ENCODE measurements at places on chromosomes 6 and 20.

- no peak for DNase-seq
Observed at GRCh38 chr6:164109770-164110140, 695.2 kb downstream of the QKI start.

- no peak for DNase-seq
Observed at GRCh38 chr6:134657751-134658527, 292.0 kb downstream of the ALDH8A1 start.

GRCh38 chr20:44471481-44471882 lies 4.2 kb upstream of the TTPAL start:
- no peak for DNase-seq

DNA sequence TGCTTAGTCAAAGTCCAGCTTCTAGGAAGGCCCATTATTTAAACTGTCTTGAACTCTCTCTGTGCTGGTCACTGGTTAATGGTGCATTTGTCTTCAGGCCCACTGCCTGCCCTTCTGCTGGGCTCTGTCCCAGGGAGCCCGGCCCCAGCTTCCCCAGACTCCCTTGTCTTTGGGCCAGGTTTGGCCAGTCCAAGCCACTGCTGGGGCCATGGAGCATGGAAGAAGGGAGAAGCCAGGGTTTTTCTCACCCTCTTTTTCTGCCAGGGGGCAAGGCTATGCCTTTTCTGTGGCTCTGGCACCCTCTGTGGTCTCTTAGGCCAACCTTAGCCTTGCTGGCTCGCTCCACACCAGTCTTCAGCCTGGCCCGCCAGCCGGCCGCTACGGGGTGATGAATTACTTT lies 390.0 kb upstream of the SULF2 start:
- no peak for DNase-seq

DNA sequence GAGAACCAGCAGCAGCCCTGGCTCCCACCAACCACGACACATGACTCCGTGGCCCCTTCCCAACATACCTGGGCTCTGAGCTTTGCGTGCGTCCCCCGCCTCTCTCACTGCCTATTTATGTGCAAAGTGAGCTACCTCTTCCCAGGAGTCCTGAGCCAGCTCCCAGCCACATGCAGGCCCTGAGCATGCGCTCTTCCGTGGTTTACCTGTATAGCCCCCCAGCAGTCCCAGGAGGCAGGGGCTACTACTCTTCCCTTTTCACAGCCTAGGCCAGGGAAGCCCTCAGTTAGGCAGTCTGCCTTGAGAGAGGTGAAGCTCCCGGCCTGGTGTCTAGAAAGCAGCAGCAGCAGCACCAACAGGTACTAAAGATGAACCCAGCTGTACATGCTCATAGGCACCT lies 114.8 kb upstream of the CDYL start:
- no peak for DNase-seq

GRCh38 chr20:19775353-19776253 lies 17.5 kb downstream of the RIN2 start:
- no peak for DNase-seq

DNA sequence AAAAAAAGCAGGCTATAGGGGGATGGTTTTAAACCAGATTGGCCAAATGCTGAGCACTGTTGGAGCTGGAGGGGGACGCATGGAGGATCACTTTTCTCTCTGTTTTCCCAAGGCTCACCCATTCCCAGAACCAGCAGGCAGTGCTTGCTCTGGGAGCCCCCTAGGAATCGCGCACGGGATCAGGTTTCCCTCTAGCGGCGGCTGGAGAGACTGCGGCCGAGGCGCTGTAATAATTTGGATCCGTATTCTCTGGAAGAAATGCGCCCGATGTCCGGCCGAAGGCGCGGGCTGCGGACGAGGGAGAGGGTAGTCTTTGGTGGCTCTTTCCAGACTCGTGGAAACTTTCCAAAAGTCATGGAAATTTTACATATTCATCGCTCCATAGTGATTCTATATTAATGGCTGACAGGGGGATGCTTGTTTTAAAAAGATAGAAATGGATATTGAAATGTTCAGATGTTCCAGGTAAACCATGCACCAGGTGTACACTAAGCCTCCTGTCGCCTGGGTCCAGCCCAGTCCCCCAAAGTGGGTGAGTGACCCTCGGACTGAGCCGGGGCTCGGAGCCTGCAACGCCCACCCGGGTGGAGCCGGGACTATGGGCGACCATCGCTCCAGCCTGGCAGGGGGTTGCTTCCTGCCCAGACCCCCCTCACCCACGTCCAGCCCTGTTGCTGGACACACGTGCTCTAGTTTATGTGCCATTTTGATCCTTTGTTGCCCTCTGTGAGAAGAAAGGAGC lies 78.7 kb upstream of the PHACTR3 start:
- DNase-seq: peak; percentile 72

DNA sequence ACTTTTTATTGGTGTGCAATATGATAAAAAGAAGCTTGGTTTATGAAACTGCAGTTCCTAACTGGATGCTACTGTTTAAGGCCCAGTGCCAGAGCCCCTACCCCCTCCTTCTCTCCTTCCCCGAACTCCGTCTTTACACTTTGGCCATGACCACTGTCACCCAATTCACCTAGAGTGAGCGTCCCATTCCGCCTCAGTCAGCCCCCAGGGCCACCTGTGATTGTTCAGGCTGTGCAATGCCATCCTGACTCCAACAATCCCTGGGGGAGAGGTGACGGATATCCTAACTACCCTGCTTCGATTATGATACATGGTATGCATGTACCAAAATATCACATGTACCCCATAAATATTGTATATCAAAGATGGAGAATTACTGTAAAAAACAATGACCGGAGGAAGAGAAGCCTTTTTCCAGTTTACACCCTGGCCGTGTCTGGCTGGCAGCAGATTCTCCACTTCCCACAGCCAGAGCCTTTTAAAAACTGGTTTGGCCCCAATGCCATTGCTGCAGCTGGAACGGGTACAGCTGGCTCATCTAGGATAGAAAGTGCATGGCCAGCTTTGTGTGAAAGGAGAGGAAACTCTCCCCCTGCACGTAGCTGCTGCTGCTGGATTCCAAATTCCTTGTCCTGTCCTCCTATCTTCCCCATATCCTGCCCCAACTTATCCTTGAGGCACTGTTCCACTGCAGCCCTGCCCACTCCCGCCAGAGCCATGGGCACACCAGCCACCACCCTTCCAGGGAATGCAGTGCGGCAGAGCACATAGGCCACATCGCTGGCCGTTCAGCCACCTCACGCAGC lies 99.7 kb downstream of the JPH2 start:
- DNase-seq: no peak

- DNase-seq: peak; percentile 70
Observed at GRCh38 chr20:25057234-25058050, 497 bp downstream of the ACSS1 start.

- no peak for DNase-seq
Observed at GRCh38 chr6:151178373-151178772, 61.4 kb upstream of the AKAP12 start.

GRCh38 chr6:53811746-53812145 lies 16.9 kb downstream of the LRRC1 start:
- no peak for DNase-seq

GRCh38 chr6:132100388-132100990 lies 149.3 kb upstream of the CCN2 start:
- DNase-seq: no peak

DNA sequence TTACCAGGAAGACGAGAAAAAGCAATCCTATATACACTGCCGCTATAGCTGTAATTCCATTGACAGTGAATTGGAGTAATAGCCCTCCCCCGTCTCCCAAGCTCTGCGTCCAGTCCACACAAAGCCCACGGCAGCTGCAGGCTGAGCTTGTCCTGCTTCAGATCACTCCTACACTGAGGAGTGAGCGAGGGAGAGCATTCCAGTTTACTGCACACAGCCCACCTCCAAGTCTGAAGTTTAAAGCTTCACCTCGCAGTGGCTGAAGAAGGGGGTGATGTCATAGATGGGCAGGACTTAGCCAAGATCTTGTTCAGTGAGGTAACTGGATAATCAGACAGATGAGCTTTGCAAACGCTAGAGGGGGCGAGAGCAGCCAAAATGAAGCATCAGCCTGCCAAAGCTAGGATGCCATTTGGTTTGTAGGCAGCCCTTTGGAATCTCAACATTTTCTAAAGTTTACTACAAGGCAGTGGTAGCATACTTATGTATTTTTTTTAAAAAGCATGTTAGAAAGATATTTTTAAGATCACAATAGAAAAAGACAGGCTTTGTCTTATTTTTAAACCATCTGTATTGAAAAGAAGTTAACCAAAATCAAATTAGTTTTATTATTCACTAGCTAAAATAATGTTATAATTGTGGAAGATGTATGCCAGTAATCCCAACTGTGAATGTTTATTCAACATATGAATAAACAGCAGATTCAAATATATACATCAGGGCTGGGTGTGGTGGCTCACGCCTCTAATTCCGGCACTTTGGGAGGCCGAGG lies at the start of gene FLRT3:
Gene FLRT3, minus strand, starts transcription at position 213 of the 772 bp plus-strand sequence. CDS start 10,106 bp downstream, outside the sequence.
- DNase-seq: peak; percentile 92

DNA sequence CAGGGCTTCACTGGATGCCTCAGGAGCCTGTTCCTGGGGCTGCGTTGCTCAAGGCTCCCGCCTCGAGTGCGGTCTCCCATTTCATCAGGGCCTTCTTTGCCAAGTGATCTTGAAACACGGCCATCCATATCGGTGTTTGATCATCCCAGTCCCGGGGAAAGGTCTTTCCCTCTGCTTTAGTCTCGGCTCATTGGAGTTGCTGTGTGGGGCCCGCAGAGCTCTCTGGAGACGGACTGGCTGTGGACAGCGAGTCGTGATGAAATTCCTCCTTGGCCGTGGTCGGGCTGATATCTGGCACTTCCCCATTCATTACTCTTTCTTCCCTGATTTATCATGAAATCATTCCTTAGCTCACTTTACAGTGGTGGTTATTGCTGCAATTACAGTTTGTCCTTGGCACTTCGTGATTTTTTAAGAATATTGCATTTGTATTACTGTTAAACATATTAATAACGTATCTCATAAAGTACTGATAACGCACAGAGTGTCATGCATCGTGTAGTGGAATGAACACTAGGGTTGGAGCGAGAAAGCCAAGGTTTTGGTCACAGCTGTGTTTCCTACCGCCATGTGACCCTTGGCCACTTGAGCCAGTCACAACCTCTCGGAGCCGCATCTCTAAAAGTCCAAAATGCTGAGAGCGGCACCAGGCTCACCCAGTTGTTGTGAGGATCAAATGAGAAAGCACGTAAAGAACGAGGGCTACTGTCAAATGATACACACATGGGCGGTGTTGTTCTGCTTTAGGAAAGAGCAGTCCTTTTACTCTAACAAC lies 71.8 kb downstream of the MTHFD1L start:
- peak; percentile 57 for DNase-seq

- DNase-seq: no peak
Observed at GRCh38 chr6:12921467-12921866, 204.9 kb downstream of the PHACTR1 start.

DNA sequence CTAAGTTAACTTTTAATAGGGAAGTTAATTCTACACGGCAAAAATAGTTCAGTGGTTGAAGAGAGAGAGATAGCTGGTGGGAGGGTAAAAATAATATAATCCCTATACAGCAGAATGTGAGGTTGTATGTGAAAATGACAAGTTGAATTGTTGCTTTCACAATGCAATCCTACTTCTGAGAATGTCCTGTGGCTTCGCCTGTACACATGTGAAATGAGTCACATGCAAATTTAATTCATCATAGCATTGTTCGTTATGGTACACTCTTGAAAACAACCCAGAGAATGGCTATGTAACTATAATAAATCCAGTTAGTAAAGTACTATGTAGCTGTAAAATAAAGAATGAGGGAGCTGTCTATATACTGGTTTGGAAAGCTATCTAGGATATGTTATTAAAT lies 46.0 kb upstream of the HINT3 start:
- DNase-seq: no peak

DNA sequence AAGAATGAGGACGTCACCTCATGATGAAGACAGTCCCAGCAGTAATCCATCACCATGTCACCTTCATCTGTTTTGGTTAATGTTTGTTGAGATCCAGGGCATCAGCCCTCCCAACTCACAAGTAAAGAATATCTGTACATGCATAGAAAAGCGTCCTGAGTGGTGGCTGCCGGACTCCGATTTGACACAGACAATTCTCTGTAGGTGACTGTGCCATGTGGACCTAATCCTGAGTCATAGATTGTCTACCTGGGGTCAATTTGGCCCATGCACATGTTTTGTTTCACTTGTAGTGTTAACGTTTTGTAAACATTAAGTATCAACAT lies 168.4 kb upstream of the UST start:
- no peak for DNase-seq

- DNase-seq: no peak
Observed at GRCh38 chr6:118101220-118101619, 194.2 kb downstream of the SLC35F1 start.

- no peak for DNase-seq
Observed at GRCh38 chr6:95230071-95230740, 347.1 kb upstream of the MANEA start.

DNA sequence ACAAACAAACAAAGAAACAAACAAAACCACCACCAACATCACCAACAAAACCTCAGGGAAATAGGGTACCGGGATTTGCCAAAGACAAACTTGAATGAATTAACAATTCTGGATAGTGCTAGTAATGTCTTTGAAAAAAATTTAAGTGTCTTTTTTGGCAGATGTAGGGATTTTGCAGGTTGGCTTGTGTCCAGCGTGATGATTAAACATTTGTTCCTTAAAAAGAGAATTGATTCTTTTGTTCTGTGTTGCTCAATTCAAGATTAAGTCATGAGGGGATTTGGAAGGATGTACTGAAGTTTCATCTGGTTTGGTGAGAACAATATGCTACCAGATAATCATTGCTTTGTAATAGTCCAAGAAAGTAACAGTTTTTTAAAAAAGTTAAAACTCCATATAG lies 125.1 kb upstream of the HS3ST5 start:
- no peak for DNase-seq

DNA sequence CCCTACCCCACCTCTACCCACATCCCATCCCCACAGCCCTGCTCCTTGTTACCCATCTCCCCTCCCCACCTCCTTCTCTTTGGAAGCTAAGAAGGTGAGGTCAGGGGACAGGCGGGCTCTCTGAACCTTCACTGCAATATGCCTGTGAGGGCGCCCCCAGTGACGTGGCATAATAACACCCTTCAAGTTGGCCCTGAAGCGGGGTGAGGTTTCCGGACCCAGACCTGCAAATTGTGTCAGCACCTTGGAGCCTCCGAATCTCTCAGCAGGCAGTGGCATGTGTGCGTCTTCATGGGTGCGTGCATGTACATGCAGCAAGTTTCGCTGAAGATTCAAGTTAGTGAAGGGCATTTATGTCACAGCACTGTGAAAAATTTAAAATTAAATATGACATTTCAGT lies 114.6 kb downstream of the SOBP start:
- no peak for DNase-seq

GRCh38 chr6:132818404-132819359 lies 4.3 kb downstream of the RPS12 start:
- no peak for DNase-seq
